ENCODE measurements at places on chromosomes 6 and 20.

GRCh38 chr6:4575714-4576113 lies 200.5 kb upstream of the CDYL start:
- no peak for DNase-seq

DNA sequence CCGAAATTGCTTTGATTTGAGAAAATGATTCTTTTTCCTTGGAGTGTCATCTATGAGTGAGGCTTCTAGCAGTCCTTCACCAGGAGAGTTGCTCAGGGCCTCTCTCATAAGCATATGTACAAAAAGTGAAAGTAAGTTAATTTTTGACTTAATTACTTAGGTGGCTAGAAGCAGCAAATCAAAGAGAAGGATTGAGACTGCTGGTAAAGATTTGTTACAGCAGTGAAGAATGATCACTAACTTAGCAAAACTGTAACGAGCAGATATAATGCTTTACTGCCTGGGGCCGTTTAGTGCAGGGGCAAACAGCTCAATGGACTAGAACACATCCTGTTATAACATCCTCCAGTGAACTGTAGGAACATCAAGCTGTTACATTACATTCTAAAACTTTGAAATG lies 167.8 kb upstream of the RIPOR2 start:
- no peak for DNase-seq

DNA sequence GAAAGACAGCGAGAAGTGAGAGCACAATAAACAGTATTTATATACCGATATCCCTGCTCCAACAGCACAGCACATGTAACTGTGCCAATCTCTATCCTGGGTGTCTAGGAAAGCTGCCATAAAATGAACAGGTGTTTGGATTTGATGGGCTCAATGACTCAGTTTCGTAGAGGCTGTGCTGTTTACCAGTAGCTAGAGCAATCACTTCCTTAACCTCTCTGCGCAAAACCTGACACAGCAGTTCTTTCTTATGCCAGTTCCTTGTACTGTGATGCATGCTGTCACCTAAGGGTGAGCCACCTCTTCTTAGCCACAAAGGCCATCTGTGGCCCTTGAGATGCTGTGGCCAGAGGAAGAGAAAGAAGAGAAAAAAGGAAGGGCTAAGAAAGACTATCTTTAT lies 59.3 kb downstream of the SHPRH start:
- peak; percentile 21 for DNase-seq

- DNase-seq: peak; percentile 59
Observed at GRCh38 chr6:90586546-90586835, 381 bp downstream of the MAP3K7 start.

- DNase-seq: no peak
Observed at GRCh38 chr6:86848986-86849385, 88.3 kb upstream of the HTR1E start.

- DNase-seq: no peak
Observed at GRCh38 chr6:105833959-105834947, 251.9 kb upstream of the PRDM1 start.

GRCh38 chr6:141562186-141562811 lies 570.4 kb upstream of the GJE1 start:
- DNase-seq: peak; percentile 19

GRCh38 chr6:116531675-116532570 lies 13.6 kb downstream of the TRAPPC3L start:
- peak; percentile 79 for DNase-seq

- DNase-seq: no peak
Observed at GRCh38 chr6:15734118-15734897, 71.5 kb upstream of the DTNBP1 start.

DNA sequence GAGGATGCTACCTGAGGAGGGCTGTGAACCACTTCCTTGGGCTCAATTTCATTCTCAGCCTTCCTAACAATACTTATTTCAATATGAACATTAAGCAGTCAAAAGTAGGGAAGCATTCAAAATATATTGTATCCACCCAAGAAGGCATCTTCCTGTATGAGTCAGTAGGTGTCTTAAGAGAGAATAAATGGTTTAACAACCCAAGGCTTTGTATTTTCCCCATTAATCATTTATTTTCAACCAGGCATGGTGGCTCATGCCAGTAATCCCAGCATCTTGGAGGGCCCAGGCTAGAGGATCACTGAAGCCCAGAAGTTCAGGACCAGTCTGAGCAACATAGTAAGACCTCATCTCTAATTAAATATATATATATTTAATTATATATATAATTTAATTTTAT lies 74.5 kb upstream of the MARCKS start:
- peak; percentile 61 for DNase-seq
